ENCODE measurements at places on chromosomes 6 and 20. TPM values are rescaled to one million over a fixed set of nuclear protein-coding genes. Genes with fewer than 3 reads are reported as not detected.
A peak's percentile ranks its signal among the peaks of the same experiment; 100 is the strongest.

SLPI gene
- total RNA-seq: 25.7 TPM

DNA sequence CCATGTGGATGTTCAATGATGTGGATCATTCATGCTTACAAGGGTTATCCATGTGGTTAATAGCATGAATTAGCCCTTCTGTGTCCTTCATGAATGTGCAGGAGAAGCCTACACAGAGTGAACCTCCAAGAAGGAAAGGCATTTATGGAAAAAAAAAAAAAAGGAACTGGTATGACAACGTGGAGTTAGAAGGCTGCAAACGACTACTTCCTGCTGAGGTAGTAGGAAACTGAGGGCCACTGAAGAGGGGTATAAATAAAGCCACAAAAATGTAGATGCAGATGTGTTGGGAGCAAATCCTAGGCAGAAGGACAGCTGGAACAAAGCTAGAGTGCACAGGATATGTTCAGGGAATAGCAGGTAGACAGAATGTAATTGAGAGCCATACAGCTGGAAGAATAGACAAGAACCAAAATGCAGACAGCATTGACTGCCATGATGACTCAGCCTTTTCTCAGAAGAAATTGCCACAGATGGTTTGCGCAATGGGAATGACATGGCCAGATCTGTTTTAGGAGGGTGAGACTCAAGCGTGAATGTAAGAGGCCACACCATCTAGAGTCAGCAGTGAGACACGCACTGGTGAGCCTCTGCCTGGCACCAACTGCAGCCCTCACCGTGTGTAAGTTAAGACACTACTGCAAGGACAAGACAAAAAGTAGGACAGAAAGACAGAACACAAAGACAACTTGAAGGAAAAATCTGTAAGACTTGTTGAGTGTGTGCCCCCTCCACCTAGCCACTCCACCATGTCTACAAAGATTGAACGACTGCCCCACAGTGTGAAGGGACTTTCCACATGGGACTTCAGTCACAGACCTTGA is 79.8 kb downstream of the KIF13A start:
- DNase-seq: peak; percentile 86

KCNK5 gene
- total RNA-seq: 2.4 TPM

DNA sequence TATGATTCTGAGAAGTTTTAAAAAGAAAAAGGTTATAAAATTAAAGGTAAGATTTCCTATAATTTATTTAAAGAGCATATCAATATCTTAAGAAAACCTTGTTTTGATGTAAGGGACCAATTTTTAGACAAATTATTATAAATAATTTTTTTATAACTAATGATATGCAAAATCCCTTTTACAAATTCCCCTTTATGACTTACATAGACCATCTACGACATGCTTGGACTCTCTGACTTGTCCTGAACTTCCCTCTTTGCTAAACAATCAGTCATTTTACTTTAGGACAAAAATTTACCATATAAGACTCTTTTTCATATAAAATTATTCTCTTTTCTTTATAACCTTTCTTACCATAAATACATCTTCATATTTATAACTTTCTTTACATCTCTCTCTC is 15.3 kb upstream of the ANGPT4 start:
- no peak for DNase-seq
